ENCODE measurements at places on chromosomes 2 and 18.

DNA sequence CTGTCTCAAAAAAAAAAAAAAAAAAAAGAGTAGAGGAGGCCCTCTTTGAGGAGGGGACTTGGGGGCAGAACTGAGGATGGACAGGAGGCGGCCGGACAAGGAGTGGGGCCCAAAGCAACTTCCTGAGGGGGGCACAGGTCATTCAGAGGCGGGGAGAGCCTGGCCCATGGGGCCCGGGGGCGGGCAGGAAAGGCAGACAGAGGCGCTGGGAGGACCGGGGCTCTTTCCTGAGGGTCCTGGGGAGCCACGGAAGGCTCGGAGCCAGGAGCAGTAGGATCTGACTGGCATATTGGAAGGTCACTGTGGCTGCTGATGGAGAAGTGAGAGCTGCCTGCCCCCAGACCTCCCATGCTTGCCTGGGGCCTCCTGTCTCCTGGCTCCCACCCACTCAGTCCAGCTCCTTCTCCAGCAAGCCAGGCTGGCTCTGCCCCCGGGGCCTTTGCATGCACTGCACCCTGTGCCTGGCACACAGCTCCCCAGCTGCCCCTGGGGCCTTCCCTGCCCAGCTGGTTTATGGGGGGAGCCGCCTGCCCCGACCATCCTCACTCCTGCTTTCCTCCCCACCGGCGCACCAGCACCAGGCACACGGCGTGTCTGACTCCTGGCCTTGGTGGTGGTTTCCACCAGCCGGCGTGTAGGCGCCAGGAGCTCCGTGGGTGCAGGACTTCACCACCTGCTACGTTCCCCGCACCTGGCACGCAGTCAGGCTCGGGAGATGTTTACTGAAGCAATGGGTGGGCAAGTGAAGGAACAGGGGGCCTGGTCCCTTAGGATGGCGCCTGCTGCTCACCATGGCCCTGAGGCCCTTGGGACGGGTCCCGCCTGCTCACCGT is 5.6 kb downstream of the ESPNL start:
- DNase-seq = no peak

- no peak for DNase-seq
These were observed 82.2 kb upstream of the ITGA4 start for GRCh38 chr2:181374781-181375675.

GRCh38 chr2:655626-656025 is 21.6 kb downstream of the TMEM18 start:
- DNase-seq = no peak

GRCh38 chr2:66488946-66489345 is 54.0 kb downstream of the MEIS1 start:
- DNase-seq = no peak

- DNase-seq = no peak
These were observed 164.0 kb downstream of the MYO3B start for GRCh38 chr2:170341684-170342623.

- no peak for DNase-seq
These were observed 9.1 kb downstream of the PCARE start for GRCh38 chr2:29065068-29065811.

DNA sequence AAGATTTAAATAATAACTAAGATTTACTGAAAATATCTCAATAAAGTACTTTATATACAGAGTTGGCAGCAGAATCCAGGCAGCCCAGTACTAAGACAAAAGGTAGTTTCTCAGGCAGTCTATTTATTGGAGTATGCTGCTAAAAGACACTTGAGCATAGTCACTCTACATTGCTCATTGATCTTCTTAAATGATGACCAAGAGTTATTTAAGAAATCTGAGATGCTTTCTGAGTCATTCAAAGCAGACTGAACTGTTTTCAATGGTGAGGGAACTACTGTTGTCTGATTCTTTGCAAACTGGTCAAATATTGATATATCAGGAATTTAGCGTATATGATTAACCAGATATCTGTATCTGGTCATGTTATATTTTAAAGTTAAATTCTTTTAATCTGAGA is 133.6 kb downstream of the PHLPP1 start:
- DNase-seq = no peak

- no peak for DNase-seq
These were observed 610.0 kb upstream of the RAB6C start for GRCh38 chr2:129369437-129369836.

- DNase-seq = no peak
These were observed 46.7 kb downstream of the LYPD6B start for GRCh38 chr2:149084924-149085795.

DNA sequence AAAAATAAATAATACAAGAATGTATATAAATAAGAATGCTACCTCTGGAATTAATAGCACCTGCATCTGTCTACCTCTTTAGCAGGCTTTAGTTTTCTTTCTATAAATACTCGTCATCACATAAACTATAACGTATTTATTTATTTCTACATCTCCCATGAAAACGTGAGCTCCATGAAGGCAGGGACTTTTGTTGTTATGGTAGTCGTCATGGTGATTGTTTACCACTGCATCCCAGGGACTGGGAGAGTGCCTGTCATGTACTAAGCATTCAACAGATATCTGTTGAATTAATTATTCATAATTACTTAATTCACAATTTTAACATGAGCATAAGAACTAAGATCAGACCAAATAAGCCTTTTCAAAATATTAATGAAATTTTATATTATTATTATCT is 386.6 kb downstream of the NRXN1 start:
- DNase-seq = no peak

DNA sequence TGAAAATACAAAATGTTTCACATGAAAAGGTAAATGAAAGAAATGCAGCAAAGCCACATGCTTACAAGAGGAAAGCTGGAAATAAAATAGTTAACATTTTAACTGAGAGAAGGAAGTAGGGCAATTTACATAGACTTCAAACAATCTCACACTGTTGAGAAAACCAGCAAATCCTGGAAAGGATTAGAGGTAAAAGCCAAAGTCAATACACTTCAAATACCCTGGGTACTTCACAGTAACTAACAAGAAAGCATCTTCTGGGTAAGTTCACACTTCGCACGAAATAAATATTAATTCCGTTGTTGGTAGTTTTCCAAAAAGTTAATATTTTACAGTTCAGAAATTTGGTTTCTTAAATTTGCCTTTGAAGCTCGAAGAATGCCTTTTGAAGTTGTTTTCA is 3.5 kb upstream of the ERICH2 start:
- no peak for DNase-seq

DNA sequence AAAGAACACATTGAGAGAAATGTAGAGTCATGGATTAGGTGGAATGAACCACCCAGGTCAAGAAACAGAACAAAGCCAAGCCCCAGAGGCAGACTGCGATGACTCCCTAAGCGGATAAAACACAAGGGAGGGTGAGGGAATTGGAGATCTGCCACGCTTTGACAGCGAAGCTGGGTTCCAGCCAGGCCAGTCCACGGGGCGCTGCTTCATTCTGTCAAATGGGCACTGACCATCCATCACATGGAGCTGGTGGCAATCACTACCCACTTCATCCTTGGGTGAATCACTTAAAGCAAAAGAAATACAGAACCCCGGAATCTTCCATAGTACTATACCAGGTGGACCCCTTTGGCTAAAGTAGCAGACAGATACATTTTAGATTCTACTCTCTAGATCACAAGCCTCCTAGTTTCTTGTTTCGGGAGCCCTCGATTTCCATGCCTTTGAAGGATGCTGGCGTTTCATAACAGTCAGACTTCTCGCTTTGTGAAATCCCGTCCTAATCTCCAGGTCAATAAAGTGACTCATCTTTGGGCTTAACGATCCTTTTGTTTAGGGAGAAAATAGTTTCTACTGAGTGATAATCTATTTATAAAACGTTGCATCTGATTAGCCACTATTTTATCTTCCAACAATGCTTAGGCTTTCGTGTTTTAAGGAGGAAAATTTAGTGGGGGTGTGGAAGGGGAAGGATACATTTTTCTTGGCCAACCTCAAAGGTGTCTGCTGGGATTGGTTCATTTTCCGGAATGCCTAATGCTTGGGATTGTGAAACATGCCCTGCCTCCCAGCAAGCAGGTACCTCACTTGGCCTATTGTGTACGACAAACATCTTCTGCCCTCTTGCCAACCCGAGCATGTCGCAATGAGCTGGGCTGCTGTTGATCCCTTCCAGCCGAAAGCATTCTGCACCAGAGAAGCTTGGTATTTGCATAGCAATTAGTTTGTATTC is 44.1 kb upstream of the HDAC4 start:
- DNase-seq = no peak

GRCh38 chr2:161956738-161957137 is 117.3 kb downstream of the DPP4 start:
- DNase-seq = no peak

- DNase-seq = no peak
These were observed 71.0 kb downstream of the CWC22 start for GRCh38 chr2:179936141-179936540.

DNA sequence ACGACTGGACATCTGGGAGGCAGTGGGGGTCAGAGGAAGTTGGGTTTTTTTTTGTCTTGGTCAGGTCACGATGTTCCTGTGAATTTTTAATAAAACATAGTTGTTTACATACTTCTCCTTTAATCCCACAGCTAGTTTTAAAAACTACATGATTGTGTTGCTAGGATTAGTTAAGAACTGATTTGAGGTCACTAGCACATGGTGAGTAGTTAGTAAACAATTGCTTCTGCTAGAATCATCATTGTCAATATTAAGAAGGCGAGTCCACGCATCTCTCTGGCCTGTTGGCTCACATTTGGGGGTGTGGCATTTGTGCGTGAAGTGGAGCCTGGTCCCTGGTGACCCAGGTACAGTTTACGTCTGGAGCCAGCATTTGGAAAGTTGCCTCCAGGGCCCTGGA is 59.4 kb downstream of the AGAP1 start:
- DNase-seq = no peak

GRCh38 chr18:79525556-79526467 is 130.1 kb downstream of the NFATC1 start:
- DNase-seq = no peak

DNA sequence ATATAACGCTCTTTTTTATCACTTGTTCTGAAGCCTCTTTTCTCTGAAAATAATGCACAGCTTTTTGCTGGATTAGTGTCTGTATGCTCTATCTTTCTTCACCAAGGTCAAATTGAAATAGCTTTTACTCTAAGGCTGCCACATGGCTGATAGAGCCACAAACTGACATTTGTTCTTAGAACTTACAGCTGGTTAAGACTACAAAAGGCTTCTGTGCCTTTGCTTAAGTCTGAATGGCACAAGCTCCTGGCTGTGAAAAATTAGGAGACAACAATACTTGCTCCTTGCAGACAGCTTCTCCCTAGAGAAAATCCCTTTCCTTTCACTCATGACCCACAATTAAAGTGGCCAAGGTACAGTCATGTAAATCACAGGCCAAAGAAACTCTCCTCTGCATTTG is 515.3 kb downstream of the DSC3 start:
- DNase-seq = no peak

DNA sequence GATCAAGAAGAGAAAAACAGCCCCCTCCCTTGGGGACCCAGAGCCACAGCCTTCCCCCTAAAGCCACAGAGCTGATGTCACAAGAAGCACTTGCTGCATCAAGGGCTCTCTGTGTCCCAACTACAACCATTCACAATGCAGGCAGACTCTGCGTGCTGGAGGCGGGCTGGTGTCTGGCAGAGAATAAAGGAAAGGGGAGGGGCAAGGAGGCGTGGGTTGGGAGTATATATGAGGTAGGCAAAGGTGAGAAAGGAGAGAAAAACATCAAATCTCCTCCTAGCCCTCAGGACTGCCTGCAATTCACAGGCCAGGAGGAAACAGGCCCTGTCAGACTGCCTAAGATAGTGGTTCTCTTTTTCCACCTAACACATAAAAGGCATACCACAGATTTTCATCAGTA is 48.8 kb upstream of the IHH start:
- DNase-seq = no peak

- no peak for DNase-seq
These were observed 1.5 kb downstream of the EPAS1 start for GRCh38 chr2:46298522-46299353.

DNA sequence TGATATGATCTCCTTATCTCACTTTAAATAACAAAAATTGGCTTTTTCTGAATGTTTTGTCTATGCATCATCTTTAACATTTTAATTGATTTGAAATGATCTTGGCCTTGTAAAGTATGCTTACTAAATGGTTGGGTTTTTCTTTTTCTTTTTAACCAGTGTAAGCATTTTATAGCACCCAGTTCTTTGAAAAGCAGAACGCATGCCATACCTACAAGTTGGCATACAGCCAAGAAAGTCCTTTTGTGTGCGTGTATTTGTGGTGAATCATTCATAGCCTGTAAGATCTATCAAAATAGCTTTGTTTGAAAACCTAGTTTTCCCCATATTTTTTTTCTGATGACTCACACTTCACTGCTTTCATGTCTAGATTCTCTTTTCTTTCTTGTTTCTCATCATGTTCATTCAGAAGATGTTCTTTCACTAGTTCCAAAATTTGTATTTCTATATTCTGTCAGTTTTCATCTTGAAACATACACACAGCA is 4.1 kb upstream of the VRK2 start:
- DNase-seq = no peak

DNA sequence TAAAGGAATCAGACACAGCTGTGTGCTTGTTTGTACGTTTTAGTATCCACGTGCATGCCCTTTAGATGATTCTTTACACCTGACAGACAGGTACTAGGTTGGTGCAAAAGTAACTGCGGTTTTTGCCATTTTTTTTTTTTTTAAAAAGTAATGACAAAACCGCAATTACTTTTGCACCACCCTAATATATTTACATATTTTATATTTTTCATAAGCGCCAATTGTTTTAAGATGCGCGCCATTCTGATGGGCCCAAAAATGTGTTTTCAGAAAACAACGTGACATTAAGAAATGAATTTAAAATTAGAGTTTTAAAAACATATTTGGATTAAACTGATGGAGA is 972 bp upstream of the COBLL1 start:
- no peak for DNase-seq

- no peak for DNase-seq
These were observed 33.4 kb upstream of the SLC9A2 start for GRCh38 chr2:102585847-102586404.

DNA sequence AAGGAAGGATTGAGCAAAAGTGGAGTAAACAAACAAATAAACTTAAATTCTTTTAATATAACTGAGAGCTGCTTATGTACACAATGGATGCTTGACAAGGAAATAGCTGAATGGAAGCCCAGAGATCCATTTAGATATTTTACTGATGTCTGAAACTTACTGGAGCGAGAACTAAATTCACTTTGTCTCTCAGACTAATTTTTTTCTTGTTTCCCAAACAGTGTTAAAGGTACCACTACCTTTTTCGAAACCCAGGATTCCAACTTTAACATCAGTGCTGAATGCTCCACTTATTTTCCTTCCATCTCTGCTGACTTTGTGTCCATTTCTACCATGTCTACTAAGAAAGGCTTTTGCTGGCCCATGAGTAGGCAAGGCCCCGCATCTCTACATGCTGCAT is 4.0 kb downstream of the EFEMP1 start:
- no peak for DNase-seq

DNA sequence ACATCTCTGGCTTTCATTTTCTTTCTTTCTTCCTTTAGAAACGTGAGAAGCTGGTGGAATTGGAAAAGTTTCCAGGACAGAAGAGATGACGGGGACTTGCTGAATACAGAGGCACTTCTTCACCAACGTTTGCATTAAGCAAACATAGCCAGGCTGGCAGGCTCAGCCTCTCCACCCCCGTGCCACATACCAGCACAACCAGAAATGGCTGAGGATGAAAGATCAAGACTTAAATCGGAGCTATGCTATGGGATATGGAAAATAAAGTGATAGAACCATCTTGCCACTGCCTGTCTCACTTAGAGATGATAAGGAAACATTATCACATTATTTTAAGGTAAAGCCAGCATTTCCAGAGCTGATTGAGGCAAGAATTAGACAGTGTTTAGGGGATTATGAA is 483.3 kb downstream of the BCL11A start:
- DNase-seq = no peak

- DNase-seq = no peak
These were observed 442.2 kb upstream of the ID2 start for GRCh38 chr2:8239531-8240088.
